ENCODE measurements at places on chromosomes 6 and 20. TPM values are rescaled to one million over a fixed set of nuclear protein-coding genes. Genes with fewer than 3 reads are reported as not detected.

Gene ANKRD66
- total RNA-seq: not detected

Gene LRRC73
- 0.58 TPM for total RNA-seq

Gene PGC
- not detected for total RNA-seq

Gene TRIM10
- total RNA-seq: not detected

Gene ESR1
- not detected for total RNA-seq

Gene ABHD16A
- total RNA-seq: 54.6 TPM

Gene SNAI1
- 9.7 TPM for total RNA-seq

Gene OLIG3
- 0.27 TPM for total RNA-seq

Gene DACT2
- 7.4 TPM for total RNA-seq

Gene MYBL2
- total RNA-seq: 24.3 TPM

Gene PLCB1
- total RNA-seq: 35.4 TPM

Gene FAM184A
- total RNA-seq: 4.1 TPM

Gene PDCD2
- total RNA-seq: 63.4 TPM

Gene FAM50B
- total RNA-seq: 7.1 TPM

Gene FRMD1
- not detected for total RNA-seq

Gene MYLK4
- total RNA-seq: 0.89 TPM
